Endothelial cell of umbilical vein (primary cell): ENCODE measurements at places on chromosomes 11 and 22. TPM values are rescaled to one million over a fixed set of nuclear protein-coding genes. Genes with fewer than 3 reads are reported as not detected.
A peak's percentile ranks its signal among the peaks of the same experiment; 100 is the strongest.

Gene TRIM3
- polyA plus RNA-seq, result 21.8 and 22.2 TPM in 2 replicates

GRCh38 chr11:18633256-18634139 is 644 bp downstream of the SPTY2D1 start:
- no peak for DNase-seq

DNA sequence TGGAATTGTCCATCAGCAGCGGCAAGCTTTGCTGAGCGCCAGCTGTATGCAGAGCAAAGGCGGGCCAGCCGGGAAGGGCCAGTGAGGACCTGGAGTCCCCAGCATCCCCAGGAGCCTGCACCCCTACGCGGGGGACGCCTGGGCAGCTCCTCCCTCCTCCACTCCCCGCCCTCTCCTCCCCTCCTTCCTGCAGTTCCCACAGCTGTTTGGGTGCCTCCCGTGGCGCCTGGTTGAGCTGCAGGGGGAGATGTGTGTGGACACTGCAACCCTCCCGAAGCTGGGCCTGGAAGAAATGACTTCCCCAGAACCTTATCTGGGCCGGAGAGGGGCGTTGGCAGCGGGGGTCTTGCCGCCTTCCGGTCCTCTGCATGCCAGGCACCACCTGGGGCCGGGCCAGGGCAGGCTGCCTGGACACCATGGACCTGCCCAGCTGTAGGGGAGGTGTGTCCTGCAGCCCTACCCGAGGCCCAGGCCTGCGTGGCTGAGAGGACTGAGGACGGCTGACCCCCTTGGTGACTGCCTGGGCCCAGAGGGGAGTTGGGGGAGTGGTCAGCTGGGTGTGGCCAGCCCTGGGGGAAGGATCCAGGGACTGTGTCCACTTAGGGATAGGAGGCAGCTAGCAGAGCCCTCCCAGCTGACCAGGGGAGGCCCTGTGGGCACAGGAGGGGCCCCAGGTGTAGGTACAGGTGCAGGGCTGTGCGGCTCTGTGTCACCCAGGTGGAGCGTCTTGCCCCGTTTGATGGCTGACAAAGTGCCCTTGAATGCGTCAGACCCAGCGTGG is 16.8 kb upstream of the MUC6 start:
- no peak for DNase-seq

DNA sequence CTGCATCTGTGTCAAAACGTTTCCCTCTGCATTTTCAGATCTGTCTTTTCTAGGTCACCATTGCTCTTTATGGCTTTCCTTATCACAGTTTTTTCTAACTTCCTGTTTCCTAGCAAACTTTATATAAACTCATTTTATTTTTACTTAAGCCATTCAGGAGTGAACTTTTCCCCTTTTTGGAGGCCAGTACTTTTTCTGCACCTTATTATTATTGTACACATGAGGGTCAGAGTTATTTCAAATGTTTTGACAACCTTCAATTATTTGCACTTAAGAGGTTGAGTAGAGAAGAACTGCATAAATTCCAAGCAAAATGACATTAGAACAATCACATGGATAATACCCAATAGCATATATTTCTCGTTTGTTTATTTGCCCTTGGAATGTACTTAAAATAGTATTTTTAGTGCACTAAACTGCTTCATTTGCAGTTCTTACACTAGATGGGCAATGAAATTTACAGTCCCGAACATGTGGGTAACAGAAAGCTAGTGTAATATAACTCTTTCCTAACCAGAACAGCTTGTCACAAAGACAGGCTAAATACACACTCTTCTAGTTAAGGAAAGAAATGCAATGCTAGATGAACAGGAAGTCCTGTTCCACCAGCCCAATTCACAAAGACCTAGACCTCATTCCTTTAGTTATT is 79.5 kb downstream of the UBASH3B start:
- peak; percentile 74 for DNase-seq
